ENCODE measurements at places on chromosomes 6 and 20.

DNA sequence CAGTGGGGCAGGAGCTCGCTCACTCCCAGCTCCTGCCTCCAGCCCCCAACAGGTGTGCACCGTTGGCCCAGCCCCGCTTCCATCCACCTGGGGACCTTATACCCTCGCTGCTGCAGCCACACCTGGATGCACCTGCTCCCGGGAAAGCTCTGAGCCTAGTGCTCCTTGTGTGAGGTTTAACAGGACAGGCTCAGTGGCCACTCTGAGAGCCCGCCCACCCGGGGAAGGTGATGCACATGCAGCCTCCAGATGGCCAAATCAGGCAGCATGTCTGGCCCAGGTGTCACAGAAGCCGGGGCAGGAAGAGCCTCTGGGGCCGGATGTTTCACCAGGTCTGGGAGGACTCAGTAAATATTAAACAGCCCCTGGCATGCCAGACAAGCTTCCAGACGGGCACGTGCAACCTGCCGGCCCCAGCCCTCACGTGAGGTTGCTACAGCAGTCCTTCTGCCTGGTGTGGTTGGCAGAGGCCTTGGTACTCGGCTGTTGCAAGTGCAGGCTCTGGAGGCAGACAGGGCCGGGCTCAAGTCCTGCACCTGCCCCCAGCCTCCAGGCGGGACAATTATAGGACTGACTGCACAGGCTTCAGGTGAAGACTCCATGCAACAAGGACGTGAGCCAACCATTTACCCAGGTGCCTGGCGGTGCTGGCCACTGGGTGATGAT is 66.9 kb downstream of the RIPOR3 start:
- no peak for DNase-seq
- H3K4me3 ChIP-seq: no peak overlapping the region
- H3K27me3 ChIP-seq: no peaks in the 10 kb centered on the region
- no peak overlapping the region for H3K27ac ChIP-seq
- no peaks in the 10 kb centered on the region for H3K4me1 ChIP-seq

DNA sequence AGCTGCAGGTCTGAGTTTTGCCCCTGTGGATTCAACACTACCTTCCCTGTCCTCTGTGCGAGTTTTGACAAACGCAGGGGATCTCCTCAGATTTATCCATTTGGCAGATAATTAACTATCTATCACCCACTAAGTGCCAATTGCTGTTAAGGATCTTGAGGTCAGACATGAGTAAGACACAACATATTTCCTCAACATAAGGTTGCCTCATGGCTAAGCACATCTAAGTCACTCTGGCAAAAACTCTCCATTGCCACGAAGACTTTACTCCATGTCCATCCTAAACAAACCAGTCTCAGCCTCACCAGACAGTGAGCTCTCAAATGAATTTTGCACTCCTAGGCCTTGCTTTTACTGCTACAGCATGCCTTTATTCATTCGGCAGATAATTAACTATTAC is 408.4 kb downstream of the MAFB start:
- H3K36me3 ChIP-seq: no peaks in the 10 kb centered on the region
- no peak overlapping the region for H3K27ac ChIP-seq
- peaks cover 3% of the 10 kb centered on the region for H3K27me3 ChIP-seq
- H3K4me3 ChIP-seq: no peak overlapping the region
- no peak for DNase-seq

DNA sequence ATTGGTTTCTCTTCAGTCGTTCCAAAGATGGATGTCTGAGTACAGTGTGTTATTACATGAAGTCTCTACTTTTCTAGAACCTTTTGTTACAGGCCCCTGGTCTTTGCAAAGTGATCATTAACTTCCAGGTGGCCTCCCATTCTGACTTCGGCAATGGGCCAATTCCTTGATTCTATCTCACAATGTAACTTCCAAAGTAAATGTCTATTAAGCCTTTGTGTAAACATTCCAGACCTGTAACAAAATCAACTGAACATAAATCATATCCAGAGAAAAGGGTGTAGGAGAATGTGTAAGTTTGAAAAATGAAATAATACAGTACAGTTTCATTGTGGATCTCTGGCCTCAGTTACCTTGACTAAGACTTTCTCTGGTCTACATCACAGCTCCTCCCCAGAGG is 187.8 kb upstream of the JAG1 start:
- DNase-seq: no peak
- no peaks in the 10 kb centered on the region for H3K4me1 ChIP-seq
- H3K36me3 ChIP-seq: no peaks in the 10 kb centered on the region
- H3K27me3 ChIP-seq: no peaks in the 10 kb centered on the region
- no peak overlapping the region for H3K27ac ChIP-seq

GRCh38 chr20:20373091-20373571 is 5.2 kb downstream of the INSM1 start:
- peaks cover 11% of the 10 kb centered on the region for H3K4me1 ChIP-seq
- H3K36me3 ChIP-seq: peaks cover 5% of the 10 kb centered on the region
- no peak overlapping the region for H3K27ac ChIP-seq
- no peak overlapping the region for H3K4me3 ChIP-seq

GRCh38 chr20:17083738-17084137 is 143.1 kb upstream of the PCSK2 start:
- H3K27ac ChIP-seq: no peak overlapping the region
- H3K4me1 ChIP-seq: no peaks in the 10 kb centered on the region
- H3K36me3 ChIP-seq: no peaks in the 10 kb centered on the region
- H3K27me3 ChIP-seq: no peaks in the 10 kb centered on the region

DNA sequence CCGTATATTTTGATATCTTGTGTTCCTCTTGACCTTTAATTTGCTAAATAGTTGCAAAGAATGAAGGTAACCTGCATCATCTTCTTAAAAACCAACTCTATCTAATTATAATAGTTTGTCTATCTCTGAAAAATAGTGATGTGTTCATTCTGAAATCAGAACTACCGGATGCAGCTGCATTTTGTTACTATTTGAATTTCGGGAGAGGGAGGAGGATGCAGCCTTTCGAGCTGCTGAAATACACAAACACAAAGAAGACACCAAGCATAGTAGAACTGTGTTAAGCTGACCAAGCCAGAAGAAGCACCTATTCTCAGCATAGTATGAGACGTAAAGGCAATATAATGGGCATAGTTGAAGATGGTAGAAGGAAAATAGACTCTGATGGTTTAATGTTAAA is 33.1 kb downstream of the PTPN1 start:
- no peak for DNase-seq
- peaks cover 89% of the 10 kb centered on the region for H3K4me1 ChIP-seq
- peaks cover 46% of the 10 kb centered on the region for H3K36me3 ChIP-seq
- no peak overlapping the region for H3K4me3 ChIP-seq

GRCh38 chr6:155278319-155279049 is 14.7 kb downstream of the CLDN20 start:
- peaks cover 2% of the 10 kb centered on the region for H3K4me1 ChIP-seq
- peaks cover 35% of the 10 kb centered on the region for H3K36me3 ChIP-seq
- no peak overlapping the region for H3K27ac ChIP-seq
- H3K4me3 ChIP-seq: no peak overlapping the region
- no peak for DNase-seq

DNA sequence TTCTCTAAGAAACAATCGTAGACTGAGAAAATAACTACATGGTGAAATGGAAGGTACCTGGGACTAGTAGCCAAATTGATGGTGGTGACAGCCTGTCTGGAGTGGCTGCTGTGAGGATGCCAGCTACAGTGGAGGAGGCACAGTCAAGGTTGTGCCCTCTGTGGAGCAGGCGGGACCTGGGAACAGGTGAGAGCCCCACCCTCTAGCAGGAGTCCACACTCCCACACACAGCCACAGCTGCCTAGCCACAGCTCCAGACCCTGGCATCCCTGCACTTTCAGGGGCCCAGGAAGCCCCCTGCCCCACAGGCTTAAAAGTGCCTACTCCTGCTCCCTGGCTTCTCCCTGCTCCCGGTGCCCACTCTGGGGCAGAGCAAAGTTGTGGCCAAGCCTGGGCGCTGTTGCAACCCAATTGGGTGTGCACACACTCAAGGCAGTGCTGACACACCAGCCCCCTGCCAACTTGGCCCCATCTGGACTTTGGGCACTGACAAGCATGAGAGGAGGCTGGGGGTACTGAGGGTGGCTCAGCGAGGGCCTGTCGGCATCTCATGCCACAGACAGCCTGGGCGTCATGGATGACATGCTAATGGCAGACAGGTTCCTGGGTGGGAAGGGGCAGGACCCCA is 548.7 kb downstream of the TBC1D32 start:
- no peaks in the 10 kb centered on the region for H3K27me3 ChIP-seq
- H3K27ac ChIP-seq: no peak overlapping the region
- H3K4me1 ChIP-seq: no peaks in the 10 kb centered on the region
- no peak overlapping the region for H3K4me3 ChIP-seq
- no peaks in the 10 kb centered on the region for H3K36me3 ChIP-seq

DNA sequence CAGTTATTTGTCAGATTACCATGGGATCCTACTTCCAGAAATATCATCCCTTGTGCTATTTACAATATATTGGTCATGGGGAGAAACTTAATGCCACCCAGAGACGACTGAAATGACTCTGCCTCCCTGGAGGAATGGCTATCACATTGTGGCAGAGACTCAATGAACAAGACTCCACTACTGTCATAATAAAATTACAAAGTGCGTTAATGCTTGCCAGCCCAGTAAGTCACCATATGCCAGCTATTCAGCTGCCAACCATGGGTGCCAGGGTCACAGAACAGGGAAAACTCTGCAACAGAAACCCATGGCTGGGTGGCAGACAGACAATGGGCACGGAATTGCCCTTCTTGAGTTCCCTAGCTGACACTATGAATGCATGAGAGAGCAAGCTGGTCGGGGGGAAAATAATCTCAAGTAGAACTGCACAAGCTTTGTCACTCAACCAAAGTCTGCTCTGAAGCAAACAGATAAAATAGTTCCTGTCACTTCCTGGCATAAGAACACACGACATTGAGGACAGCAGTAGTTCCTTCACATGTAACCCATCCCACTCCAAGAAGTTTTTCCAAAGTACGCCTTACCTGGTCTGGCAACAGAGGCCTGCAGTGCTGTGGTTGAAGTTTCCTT is 32.1 kb downstream of the TP53INP2 start:
- H3K27me3 ChIP-seq: no peaks in the 10 kb centered on the region
- H3K27ac ChIP-seq: no peak overlapping the region
- DNase-seq: no peak
